ENCODE measurements at places on chromosomes 1 and 21. TPM values are rescaled to one million over a fixed set of nuclear protein-coding genes. Genes with fewer than 3 reads are reported as not detected.

SMIM12 gene
- 18.4 TPM for polyA plus RNA-seq

DNA sequence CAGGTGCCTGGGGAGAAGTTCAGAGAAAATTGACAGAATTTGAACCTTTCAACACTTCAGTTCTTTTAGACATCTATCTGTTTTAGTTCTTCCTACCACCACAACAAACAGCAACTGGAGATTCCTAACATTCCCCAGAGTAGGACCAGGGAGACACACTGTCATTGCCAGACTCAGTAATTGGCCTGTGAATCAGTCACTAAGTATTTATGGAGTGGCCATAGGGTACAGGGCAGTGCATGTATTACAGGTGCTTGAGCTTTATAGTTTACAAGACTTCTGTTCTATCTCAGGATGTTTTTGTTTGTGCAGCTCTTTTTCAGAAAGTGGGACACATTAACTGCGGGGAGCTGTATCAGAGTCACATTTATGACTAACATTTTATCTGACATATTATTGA, 1.7 kb downstream of the CDC14A start:
- DNase-seq, result no peak

GRCh38 chr1:200410566-200410878, 686 bp upstream of the ZNF281 start:
- DNase-seq, result no peak

KRTAP12-2 gene
- not detected for polyA plus RNA-seq

DNA sequence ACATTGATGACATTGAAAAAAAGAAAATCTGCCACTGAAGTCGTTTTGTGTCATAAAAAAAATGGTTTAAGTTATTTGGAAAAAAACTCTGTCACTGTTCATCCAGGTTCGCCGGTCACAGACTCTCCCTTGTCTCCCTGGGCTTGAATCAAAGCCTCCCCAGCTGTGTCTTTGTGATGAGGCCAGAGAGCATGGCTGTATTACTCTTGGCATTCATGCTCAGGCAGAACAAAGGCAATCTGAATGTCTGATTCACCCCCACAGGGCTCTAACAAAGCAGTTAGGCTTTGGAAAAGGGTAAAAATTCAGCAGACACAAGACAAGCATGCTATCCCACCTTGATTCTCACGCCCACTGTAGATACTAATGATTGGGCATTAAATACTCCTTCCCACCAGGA, 304.3 kb upstream of the PLD5 start:
- DNase-seq, result no peak

DNA sequence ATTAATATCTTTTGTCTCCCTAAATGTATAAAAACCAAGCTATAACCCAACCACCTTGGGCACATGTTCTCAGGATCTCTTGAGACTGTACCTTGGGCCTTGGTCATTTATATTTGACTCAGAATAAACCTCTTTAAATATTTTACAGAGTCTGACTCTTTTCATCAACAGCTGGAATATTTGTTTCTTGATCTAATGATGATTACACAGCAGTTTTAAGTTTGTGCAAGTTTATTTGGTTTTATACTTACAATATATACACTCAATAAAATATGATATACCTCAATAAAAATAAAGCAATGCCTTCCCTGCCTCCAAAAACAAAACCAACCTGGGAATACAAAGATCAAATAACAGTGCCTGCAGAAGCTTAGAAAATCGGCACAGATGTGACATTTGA, 22.0 kb downstream of the LEPR start:
- DNase-seq, result no peak

- DNase-seq, result no peak
Observed at GRCh38 chr1:42815941-42816584, 859 bp upstream of the ERMAP start.

DNA sequence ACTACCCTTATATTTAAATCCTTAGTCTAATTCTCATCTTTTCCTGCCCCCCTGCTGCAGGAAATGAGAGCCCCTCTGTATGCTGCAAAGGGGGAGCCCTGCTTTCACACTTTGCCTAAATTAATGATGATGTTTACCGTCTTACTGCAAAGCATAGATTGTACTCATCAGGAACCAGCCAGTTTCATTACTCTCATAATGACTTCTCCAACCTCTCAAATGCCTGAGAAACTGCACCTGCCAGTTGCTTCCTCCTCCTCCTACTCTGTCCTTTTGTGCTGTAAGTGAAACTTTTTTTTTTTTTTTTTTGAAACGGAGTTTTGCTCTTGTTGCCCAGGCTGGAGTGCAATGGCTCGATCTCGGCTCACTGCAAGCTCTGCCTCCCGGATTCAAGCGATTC, 101.7 kb downstream of the ADSS2 start:
- no peak for DNase-seq

- DNase-seq, result no peak
Observed at GRCh38 chr21:42239973-42240372, 21.0 kb downstream of the ABCG1 start.

DNA sequence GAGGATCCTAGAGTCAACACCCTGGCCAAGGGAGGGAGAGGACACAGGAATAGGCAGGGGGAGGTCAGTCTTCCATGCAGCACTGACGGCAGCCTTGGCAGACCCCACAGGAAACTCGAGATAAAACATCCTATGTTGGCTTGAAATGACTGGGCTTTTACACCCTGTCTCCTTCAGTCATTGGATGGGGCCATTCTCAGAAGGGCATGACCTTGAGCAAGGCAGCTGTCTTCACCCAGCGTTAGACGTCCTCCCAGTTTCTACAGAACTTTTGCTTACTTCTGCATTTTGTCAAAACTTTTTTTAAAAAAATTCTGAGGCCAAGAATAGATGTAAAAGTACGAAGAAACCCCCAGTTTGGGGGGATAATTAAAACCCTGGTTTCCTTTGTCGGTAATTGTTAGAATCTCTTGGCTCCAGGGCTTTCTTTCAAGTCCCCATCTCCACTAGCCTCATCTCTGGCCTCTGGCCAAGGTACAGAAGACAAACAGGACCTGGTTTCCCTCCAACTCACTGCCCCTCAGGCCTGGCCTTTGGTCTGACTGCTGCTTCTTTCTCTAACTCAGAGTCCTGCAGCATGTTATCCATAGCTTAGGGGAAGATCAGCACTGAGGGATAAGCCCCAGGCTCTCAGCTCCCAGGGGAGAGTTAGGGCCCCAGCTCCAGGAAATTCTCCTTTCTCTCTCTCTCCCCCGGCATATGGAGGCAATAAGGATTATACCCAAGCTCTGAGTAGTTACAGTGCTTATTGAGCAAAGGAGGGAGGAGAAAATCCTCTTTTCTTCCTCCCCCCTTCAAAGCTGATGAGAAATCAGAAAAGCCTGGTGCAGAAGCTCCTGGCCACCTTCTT, 51.6 kb upstream of the KCND3 start:
- no peak for DNase-seq

GRCh38 chr1:110345480-110345879, 6.3 kb downstream of the RBM15 start:
- no peak for DNase-seq

DNA sequence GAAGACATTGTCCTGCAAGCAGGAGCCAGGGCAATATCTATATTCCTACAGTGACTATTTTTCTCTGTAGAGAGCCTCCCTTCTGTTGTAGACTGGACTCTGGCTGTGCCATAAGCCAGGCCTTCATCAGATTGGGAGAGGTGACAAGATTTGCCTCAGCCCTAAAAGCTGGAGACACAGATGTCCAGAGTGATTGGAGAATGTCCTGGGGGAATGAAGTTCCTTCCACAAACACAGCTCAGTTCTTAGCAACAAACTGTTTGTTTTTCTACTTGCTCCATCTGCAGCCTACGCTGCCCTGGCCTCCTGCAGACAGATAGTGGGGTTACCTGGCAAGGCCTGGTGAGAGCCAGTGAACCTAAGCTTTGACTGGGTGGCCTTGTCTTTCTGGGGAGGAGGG, 29.9 kb upstream of the SNX27 start:
- DNase-seq, result no peak

DNA sequence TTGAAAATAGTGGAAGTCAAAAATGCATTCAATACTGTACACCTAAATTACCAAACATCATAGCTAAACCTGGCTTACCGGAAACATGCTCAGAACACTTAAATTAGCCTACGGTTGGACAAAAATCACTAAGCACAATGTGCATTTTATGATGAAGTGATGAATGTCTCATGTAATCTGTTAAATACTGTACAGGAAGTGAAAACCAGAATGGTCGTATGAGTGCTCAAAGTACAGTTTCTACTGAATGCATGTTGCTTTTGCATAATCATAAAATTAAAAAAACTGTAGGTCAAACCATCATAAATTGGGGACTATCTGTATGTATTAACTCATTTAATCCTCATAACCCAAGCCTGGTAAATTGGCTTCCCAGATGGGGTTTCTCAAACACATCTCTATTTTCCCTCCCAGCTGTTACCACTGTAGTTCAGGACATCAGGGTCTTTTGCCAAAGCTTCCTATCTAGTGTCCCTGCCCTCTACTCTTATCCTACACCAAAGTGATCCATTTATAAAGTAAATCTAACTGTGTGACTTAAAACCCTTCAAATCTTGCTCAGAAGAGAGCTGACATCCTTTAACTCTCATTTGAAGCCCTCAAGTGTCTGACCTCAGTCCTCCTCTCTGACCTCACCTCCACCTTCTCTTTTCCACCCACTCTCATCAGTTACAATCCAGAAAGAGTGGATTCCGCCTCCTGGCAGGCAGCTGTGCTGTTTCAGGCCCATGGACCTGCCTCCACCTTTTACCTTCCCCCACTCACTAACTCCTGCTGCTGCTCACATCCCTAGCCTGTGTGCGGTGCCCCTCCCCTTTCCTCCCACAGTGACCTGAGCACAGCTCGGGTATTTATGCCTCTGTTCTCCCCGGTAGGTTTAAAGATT, 356.4 kb upstream of the ST6GALNAC5 start:
- no peak for DNase-seq

GRCh38 chr1:213790565-213790964, 197.2 kb upstream of the PROX1 start:
- no peak for DNase-seq

SYT14 gene
- polyA plus RNA-seq, result 0.22 TPM

DYNLT4 gene
- not detected for polyA plus RNA-seq

DNA sequence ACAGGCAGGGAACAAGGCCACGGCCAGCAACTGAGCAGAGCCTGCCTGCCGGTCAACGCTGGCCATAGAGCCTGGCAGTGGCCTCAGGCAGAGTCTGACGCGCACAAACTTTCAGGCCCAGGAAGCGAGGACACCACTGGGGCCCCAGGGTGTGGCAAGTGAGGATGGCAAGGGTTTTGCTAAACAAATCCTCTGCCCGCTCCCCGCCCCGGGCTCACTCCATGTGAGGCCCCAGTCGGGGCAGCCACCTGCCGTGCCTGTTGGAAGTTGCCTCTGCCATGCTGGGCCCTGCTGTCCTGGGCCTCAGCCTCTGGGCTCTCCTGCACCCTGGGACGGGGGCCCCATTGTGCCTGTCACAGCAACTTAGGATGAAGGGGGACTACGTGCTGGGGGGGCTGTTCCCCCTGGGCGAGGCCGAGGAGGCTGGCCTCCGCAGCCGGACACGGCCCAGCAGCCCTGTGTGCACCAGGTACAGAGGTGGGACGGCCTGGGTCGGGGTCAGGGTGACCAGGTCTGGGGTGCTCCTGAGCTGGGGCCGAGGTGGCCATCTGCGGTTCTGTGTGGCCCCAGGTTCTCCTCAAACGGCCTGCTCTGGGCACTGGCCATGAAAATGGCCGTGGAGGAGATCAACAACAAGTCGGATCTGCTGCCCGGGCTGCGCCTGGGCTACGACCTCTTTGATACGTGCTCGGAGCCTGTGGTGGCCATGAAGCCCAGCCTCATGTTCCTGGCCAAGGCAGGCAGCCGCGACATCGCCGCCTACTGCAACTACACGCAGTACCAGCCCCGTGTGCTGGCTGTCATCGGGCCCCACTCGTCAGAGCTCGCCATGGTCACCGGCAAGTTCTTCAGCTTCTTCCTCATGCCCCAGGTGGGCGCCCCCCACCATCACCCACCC, at the start of gene TAS1R3:
TSS of gene TAS1R3 (plus strand) at position 213 of the 898 bp plus-strand sequence. CDS start at position 279, 66 bp downstream.
- DNase-seq, result no peak

DNA sequence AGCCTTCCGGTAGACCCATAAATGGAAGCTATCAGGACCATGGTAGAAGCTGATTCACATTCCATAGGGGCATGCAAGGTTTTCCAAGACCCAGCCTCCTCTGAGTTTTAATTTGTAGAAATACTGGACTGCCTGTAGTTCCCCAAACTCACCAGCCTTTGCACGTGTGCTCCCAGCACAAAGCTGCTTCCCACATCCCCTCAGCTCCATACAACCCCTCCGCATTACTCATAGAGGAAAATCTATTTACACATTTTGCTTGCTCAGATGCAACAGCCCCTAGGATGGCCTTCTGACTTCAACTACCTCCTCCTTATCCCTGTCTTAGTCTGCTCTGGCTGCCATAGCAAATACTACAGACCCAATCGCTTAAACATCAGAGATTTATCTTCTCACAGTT, 336.2 kb downstream of the SETD4 start:
- no peak for DNase-seq

- DNase-seq, result no peak
Observed at GRCh38 chr1:83996621-83997020, 2.3 kb downstream of the TTLL7 start.

DNA sequence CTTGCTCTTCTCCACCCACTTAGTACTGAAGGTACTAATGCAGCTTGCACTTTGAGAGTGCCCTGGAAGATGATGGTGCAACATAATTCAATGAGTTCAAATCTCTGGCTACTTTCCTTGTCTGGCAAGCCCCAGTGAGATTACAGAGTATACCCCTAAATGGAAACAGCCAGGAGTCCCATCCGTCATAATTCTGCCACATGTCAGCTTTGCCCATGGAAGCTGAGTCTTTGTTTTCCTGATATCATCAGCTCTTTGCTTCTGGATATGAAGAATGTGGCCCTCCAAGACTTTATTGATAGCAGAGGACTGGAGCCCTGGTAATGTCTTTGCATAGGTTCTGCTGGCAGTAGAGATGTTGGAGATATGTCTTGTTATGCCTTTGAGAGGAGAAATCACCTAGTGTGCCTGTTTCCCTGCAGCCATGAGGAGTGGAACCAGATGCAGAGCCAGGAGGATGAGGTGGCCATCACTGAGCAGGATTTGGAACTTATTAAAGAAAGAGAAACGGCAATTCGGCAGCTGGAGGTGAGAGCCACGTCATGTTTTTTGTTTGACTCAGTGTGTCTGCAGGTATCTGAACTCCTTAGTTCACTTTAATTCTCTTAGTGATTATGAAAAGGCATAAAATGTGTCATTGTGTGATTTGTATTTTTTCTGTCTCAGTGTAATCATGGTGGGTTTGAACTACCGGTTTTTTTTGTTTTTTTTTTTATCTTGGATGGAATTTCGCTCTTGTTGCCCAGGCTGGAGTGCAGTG, 18.7 kb upstream of the PPP1R8 start:
- DNase-seq, result no peak

TRIM46 gene
- 0.12 TPM for polyA plus RNA-seq

DNA sequence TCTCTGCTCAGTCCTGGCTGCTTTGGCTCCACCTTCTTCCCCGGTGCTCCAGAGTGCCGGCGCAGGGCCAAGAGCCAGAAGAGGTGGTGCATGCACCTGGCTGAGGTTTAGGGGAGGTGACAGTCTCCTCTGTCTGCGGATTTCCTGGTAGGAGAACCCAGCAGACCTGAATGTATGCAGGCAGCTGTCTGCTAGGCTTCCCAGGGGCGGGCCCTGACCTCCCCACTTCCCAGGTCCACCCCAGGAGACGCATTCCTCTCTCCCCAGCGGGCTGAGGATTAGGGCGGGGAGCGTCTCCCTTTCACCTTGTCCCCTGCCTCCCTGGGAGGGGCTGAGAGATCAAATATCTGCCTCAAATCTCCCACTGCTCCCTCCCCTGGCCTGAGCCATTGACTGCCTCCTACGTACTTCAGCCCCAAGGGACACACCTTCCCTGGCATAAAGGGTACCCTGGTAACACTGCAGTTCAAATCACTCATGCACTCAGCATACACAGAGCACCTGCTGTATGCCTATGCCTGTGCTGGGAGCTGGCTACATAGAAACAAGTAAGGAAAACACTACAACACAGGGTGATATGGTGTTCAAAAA, 27.5 kb downstream of the DMBX1 start:
- DNase-seq, result no peak

PRXL2B gene
- 7.0 TPM for polyA plus RNA-seq
